Progenitor cell of endocrine pancreas (in vitro differentiated cells): ENCODE measurements at places on chromosomes 1 and 21. TPM values are rescaled to one million over a fixed set of nuclear protein-coding genes. Genes with fewer than 3 reads are reported as not detected.

CHML gene
- total RNA-seq = 19.1 and 19.9 TPM in 2 replicates

RER1 gene
- 93.6 and 99.3 TPM in 2 replicates for total RNA-seq

CHIA gene
- total RNA-seq = not detected in 2 replicates

GRCh38 chr1:64296459-64296858 is 93.0 kb downstream of the UBE2U start:
- no peak overlapping the region for H3K27ac ChIP-seq
- H3K27me3 ChIP-seq = peaks cover 3% of the 10 kb centered on the region
- no peak overlapping the region for H3K4me3 ChIP-seq
- no peak for DNase-seq
- H3K4me1 ChIP-seq = no peaks in the 10 kb centered on the region

PKP1 gene
- not detected in 2 replicates for total RNA-seq

GRCh38 chr1:111769517-111770146 is 13.9 kb downstream of the DDX20 start:
- no peak overlapping the region for H3K4me3 ChIP-seq
- H3K27me3 ChIP-seq = no peaks in the 10 kb centered on the region

DNA sequence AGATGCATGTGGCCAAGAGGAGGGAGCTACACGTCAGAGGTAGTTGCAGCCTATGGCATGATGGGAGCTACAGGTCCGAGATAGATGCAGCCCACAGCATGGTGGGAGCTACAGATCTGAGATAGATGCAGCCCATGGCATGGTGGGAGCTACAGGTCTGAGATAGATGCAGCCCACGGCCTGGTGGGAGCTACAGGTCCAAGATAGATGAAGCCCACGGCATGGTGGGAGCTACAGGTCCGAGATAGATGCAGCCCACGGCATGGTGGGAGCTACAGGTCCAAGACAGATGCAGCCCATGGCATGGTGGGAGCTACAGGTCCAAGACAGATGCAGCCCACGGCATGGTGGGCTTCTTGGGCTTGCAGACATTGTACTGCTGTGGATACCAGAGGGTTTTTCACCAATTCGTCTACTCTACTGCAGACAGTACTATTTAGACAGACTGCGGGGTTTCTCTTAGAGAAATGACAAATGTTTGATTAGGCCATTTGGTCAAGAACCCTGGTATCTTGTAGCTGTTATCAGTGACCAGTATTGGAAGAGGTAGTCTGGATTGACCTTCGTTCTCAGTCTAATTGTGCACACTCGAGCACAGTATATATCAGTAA is 127.4 kb downstream of the DHRS3 start:
- no peak overlapping the region for H3K4me3 ChIP-seq
- no peak overlapping the region for H3K27ac ChIP-seq
- peaks cover 25% of the 10 kb centered on the region for H3K36me3 ChIP-seq

DNA sequence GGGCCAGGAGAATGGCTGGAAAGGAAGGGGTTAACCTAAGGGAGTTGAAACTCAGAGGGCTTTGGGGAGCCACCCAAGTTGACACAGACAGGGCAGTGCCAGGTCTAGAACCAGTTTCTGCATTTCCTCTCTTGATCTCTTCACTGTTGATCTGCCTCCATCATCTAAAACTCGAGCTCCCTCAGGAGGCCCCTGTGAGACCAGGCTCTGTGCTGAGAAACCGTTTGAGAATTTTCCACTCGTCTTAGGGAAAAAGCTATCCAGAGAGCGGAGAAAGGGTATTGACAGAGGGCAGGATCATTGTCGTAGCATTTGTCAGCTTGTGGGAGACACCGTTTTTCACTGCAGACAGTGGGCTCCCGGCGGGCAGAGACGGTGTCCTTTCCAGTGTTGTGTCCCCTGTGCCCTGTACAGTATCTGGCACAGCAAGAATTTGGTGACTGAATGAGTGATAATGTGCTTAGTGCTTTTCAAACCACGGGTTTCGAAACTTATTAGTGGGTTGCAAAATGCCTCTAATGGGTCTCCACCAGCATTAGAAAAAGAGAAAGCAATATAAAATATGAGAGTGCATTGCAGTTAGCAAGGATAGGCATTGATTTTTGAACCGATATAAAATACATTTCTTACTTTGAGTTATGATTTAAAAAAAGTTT is 31.1 kb downstream of the PROK1 start:
- H3K4me3 ChIP-seq = no peak overlapping the region
- no peaks in the 10 kb centered on the region for H3K36me3 ChIP-seq
- no peak overlapping the region for H3K27ac ChIP-seq
- H3K27me3 ChIP-seq = peaks cover 45% of the 10 kb centered on the region

FAM110D gene
- 0.33 and 0.36 TPM in 2 replicates for total RNA-seq

- no peak for DNase-seq
- no peak overlapping the region for H3K27ac ChIP-seq
- no peaks in the 10 kb centered on the region for H3K36me3 ChIP-seq
- no peak overlapping the region for H3K4me3 ChIP-seq
- H3K27me3 ChIP-seq = no peaks in the 10 kb centered on the region
- no peaks in the 10 kb centered on the region for H3K4me1 ChIP-seq
These were observed 710.7 kb upstream of the ADAMTS5 start for GRCh38 chr21:27677546-27677945.

PAPPA2 gene
- 4.1 and 4.2 TPM in 2 replicates for total RNA-seq

DNA sequence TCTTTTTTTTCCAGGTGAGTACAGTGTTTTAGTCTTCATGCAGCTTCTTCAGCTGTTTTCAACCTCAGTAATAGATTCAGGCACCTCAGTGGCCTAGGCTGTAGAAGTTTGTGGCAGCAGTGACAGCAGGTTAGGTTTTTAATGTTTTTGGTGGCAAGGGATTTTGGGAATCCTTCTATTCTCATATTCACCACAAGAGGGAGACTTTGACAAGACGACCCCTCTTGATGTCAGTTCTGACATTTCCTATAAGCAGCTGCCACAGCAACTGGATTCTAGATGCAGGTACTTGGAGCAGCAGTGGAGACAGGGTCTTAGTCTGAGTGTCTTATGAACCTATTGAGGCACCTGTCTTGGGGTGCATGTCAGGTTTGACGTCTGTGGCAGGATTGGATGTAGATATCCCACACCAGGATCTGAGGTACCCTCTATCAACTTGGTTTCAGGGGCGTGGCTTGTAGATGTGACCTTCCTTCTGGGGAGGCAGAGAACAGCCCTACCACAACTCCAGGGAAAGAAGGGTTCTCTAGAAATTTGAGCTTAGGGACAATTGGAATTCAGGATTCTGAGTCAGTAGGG is 1104.2 kb upstream of the TMPRSS15 start:
- H3K36me3 ChIP-seq = no peaks in the 10 kb centered on the region
- H3K4me1 ChIP-seq = no peaks in the 10 kb centered on the region
- DNase-seq = no peak
